Ecto neural progenitor cell (in vitro differentiated cells): ENCODE measurements at places on chromosomes 12 and 14.

GRCh38 chr12:38915429-38916182 lies 10.2 kb upstream of the CPNE8 start:
- no peak for DNase-seq

DNA sequence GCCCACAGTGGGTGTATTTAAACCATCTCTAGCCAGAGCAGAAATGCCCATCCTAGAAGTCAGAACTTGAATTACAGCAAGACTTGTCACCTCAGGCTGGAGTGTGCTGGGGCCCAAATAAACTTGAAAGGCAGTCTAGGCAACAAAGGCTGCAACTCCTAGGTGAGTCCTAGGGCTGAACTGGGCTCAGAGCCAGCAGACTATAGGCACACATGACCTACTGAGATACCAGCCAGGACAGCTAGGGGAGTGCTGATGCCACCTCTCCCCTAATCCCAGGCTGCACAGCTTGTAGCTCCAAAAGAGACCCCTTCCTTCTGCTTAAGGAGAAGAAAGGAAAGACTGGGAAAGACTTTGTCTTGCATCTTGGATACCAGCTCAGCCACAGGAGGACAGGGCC lies 106.0 kb downstream of the TXNDC16 start:
- DNase-seq = no peak

- DNase-seq = no peak
Measured at GRCh38 chr12:15979096-15980092, 68.3 kb downstream of the DERA start.

DNA sequence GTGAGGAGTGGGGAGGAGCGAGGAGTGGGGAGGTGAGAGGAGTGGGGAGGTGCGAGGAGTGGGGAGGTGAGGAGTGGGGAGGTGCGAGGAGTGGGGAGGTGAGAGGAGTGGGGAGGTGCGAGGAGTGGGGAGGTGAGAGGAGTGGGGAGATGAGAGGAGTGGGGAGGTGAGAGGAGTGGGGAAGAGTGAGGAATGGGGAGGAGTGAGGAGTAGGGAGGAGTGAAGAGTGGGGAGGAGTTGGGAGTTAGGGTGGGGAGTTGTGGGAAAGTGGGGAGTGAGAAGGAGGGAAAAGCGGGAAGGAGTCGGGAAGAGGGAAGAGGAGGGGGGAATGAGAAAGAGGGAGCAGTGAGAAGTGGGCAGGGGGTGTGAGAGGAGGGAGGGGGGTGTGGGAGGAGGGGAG lies 86.1 kb downstream of the B4GALNT3 start:
- DNase-seq = no peak
